ENCODE measurements at places on chromosomes 16 and 17.

DNA sequence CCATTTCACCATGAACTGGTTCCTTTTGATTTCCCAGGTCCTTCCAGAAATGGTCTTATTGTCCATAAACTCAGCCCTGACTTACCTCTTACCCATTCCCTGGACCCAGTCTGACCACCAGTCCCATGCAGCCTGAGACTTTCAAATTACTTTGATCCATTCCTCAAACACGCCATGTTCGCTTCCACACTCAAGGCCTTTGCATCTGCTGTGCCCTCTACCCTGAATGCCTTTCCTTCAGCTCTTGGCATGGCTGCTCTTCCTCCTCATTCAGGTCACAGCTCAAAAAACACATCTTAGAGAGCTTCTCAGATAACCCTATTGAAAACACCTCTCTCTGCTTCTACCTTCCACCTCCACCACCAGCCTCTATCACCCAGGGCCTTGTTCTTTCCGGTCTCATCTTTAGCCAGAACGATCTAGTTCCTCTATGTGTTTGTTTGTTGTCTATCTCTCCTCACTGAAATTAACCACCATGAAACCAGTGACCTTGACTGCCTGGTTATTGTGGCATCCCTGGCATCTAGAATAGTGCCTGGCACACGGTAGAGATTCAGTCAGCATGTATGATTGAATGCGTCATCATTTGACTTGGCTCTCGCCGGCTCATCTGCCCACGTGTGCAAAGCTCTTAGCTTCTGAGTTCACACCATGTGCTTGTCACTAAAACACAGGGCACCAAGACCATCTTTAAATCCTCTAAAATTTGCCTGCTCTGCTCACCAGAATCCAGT is 12.8 kb downstream of the CRYM start:
- no peak for DNase-seq

GRCh38 chr17:83183145-83183948 is 103.9 kb downstream of the METRNL start:
- DNase-seq: no peak

GRCh38 chr17:42270170-42270535 is 6.0 kb downstream of the STAT5B start:
- no peak for DNase-seq

GRCh38 chr16:1668612-1669319 is 9.3 kb upstream of the JPT2 start:
- no peak for DNase-seq

- no peak for DNase-seq
These were observed 28.0 kb downstream of the AKAP1 start for GRCh38 chr17:57113011-57113410.

DNA sequence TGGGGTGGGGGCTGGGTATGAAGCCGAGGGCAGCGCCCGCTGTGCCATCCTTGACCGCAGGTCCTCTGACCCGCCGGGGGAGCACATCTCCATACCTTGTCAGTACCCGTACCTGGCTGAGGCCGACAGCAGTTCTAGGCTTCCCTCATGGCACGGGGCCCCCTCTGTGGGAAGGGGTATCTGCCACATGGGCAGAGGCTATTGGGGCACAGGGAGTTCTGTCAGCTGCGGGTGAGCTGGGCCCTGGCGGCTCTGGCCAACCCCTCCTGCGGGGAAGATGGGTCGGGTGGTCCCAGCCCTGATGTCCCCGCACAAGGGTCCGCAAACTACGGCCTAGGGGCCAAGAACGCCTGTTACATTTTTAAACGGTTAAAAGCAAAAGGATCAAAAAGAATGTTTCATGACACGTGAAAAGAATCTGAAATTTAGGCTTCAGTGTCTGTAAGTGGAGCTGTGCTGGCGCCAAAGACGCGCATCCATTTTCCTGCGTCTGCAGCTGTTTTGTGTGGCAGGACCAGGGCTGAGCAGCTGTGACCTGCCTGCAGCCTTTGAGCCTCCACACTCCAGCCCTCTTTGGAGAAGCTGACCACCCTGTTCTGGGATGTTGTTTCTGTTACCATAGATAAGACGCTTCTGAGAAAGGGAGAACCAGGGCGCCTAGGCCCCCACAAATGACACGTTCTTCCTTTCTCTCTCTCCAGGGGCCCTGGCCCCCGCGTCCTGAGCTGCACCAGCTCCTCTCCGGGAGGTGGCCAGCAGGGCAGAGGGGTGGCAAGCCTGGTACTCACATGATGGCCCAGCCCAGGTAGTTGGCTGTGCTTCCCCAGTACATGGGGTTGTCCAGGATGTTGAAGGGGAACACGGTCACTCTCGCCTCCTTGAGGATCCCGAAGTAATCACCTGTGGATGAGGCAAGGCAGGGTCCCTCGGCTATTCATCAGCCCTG is 12.7 kb upstream of the RASD1 start:
- DNase-seq: no peak
